ENCODE measurements at places on chromosomes 12 and 14.

DNA sequence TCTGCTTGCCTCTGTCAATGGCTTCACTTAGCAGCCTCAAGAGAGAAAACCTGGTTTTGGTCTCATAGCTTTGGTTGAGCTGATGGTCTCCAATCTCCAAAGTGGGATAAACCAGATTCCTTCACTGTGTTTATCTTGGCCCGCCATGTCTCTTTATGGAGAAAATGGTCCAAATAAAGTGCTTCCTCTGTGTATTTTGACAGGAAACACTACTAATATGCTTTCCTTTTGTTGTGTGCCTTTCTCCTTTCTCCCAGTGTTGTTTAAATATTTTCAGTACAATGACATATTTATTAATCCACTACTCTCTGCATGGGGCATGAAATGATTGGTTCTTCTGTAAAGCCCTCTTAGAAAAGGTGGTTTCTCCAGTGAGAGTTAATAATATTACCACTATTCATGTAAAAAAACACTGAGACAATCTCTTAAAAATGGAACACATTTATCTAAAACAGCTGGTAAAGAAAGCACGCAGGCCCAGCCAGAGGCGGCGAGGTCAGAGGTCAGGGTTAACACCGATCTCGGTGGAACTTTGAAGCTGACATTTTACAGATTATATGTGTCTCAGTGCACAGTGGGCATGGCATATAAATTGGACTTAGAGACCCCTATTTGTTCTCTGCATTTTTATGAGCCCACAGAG is 24.2 kb downstream of the TMEM30B start:
- DNase-seq = no peak

DNA sequence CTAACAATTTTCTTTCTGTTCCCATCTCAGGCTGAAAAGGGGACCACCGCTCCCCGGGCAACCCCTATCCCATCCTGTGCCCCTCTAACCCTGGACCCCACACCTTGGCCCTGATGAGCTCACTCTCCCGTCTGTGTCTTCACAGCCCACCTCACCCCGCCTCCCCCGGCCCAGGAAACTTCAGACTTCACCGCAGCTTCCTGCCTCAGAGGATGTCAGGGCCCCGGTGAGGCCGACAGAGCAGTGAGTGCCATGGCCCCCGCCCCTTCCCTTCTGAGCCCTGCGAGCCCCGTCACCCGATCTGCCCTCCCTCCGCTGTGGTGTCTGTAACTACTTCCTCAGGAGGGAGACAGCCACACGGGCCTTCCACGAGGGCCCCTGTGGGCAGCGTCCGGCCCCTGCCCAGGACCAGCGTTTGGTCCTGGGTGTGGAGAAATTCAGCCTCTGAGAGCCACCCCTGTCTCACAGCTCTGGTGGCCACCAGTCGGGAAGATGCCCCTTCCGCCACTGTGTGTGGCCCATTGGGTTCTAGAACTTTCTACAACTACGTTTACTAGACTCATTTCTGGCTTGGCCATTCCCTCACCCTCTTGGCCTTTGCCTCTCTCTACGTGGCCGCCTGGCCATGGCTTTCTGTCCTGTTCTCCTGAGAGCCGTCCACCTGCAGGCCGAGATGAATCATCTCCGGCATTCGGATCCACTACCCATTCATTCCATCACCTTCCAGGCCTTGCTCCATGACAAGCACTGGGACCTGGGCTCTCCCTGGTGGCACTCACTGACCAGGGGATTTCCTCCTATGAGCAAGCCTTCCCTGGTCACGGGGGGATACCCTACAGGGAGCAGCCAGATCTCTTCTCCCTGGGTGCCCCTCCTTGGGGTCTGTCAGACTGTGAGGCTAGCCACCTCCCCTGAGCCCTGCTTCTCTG is 3.4 kb downstream of the RHOF start:
- peak; percentile 61 for DNase-seq

DNA sequence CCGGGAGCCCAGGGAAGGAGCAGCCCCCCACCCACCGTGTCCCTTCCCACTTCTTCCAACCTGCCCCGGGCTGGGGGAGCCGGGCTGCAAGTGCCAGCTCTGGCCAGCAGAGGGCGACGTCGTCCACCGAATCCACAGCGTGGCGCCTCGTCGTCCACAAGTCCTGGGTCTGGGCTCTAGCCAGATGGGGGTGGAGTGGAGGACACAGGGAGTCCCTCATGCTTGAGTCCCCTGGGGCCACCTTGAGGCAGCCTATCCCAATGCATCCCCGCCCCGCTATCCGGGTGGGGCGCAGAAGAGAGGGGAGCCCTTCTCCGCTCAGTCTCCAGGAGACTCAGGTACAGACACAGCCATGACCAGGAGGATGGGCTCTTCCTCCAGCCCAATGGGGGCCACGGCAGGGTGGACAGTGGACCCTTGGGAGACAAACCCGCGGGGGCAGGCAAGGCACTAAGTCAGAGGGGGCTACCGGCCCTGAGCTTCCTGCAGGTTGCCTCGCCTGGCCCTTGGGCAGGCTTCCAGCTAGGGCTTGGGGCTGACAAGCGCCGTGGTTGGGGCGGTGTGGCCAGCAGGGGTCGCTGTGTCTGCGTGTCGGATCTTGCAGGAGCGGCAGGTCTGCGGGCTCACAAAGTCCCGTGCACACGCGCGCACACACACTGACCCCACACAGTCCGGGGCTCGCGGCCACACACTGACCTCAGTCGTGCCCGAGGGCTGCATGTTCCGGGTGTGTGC is 5.5 kb downstream of the AQP5 start:
- DNase-seq = peak; percentile 89

- DNase-seq = no peak
These were observed 29.0 kb downstream of the MOAP1 start for GRCh38 chr14:93155667-93156066.

GRCh38 chr12:30859226-30859625 is 67.3 kb upstream of the TSPAN11 start:
- no peak for DNase-seq

GRCh38 chr12:47207829-47208248 is 128.1 kb upstream of the AMIGO2 start:
- no peak for DNase-seq

GRCh38 chr14:100409651-100410050 is 86.5 kb downstream of the SLC25A47 start:
- DNase-seq = no peak

GRCh38 chr12:47065546-47065945 is 13.9 kb upstream of the PCED1B start:
- no peak for DNase-seq

- no peak for DNase-seq
These were observed 323.1 kb upstream of the FBXO33 start for GRCh38 chr14:39755269-39755878.

- DNase-seq = no peak
These were observed 20.2 kb downstream of the NUAK1 start for GRCh38 chr12:106118381-106119130.

- no peak for DNase-seq
These were observed 127.7 kb downstream of the TMEM30B start for GRCh38 chr14:61153431-61153830.
